ENCODE measurements at places on chromosomes 5 and 9.

DNA sequence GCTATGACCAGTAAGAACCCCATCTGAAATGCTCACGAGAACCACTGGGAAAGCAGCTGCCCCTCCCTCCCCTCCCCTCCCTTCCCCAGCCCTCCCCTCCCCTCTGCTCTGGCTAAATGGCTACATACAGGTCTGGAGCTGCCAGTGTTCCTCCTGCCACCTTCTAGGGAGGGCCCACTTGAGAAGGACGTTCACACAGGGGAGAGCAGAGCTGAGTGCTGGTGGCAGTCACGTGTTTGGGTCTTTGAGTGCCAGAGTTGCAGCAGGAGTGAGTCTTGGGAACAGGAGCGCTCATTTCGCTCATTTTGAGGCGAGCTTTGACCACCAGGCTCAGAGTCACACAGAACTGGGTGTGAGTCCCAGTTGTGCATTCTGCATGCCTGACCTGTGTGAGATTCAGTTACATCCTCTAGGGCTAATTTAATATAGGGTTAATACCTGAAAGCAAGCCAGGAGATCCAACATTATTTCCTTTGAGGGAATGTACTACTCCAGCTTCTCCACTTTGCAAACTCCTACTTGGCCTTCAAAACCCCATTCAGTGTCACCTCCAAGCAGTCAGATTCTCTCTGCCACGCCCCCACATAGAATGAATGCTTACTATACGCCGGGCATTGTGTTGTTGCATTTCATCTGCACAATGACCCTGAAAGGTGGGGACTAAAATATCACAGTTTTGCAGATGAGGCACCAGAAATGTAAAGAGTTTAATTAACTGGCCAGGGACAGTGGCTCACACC lies 25.1 kb downstream of the CPLX2 start:
- DNase-seq = no peak

DNA sequence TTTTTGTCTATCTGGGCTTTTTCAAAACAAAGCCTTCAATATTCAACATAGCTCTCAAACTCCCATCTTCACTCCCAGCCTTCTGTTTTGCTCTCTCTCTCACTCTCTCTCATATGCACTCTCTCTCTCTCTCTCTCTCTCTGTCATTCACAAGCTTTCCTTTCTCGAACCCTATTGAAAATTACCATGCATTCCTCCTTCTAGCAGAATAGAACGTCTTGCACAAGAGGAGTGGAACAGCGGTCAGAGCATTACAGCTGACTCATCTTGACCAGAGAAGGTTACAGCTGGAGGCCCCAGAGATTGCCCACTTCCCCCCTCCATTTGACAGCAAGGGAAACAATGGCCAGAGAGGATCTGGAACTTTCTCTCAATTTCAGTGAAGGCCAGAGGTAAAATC lies 51.0 kb upstream of the LIFR start:
- no peak for DNase-seq

DNA sequence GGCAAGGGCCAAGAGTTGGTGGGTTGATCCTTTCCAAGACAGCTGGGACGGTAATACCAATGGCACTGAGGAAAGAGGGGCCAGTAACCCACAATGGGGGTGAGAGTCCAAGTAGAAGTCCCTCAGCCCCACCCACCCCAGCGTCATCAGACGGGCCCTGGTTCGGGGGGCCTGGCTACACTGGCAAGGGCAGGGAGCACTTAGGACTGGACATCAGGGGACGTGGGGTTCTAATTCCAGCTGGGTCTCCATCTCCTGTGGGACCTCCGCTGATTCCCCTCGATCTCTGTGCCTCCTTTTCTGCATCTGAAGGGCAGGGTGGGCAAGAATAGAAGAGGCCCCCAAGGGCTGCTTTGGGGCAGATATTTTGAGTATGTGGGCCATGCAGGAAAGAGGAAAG lies 53.5 kb upstream of the FCN1 start:
- no peak for DNase-seq

DNA sequence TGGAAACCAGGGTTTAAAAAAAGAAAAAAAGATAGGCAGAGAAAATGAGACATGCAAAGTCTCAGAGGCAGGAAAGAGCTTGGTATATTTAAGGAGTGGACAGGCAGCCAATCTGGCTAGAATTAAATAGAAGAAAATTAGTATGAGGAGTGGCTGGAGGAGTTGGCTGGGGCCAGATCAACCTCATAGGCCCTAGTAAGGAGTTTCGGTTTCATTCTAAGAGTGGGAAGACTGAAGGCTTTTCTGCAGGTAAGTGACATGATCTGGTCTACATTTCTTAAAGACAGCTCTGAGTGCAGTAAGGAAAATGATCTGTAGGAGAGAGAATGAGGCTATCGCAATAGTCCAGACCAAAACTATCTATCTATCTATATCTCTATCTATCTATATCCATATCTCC lies 27.5 kb downstream of the ADRB2 start:
- DNase-seq = no peak

DNA sequence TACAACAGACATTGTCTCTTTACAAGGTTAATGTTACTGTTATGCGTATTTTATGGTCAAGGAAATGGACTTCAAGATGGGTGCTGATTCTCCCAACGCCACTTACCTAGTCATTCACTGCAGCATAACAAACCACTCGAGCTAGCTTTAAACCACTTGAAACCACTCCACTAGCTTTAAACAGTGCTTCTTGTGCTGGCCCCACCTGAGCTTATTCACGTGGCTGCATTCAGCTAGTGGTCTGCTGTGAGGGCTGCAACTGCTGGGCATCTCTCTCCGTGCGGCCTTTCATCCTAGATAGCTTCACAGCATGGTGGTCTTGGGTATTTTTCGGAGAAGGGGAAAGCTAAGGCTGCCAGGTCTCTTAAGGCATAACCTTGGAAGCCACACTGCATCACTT lies 3.5 kb upstream of the HRH2 start:
- no peak for DNase-seq

DNA sequence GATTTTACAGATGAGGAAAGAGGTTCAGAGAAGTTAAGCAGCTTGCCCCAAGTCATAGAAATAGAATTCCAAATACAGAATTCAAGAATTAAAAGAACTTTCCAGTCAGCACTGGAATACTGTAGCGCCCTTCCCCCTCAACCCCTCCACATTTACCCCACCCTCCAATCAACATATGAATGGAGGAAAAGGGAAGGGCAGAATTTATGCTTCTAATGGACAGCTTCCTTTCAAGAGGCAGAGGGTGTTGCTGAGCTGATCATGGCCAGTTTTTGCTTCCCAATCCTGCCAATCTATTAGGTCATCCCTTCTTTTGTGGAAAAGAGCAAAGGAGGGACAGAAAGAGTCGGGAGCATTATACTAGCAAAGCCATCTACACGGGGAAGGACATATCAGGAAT lies 39.1 kb upstream of the ANKRD31 start:
- no peak for DNase-seq

DNA sequence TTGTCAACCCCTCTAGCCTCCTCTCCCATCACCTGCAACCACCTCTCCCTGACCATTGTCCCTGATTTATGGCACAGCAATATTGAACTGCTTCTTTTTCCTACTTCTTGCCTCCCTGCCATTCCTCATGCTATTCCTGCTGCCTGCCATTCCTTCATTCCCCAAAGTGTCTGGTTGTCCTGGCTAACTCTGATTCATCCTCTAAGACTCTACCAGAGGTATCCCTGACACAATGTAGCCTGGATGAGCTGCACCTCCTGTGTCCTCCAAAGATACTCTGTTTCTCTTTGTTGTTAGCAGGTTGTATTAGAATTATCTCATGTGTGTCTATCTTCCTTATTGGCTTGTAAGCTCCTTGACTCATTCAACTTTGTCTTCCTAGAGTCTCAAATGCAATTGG lies 53.5 kb upstream of the PTPN3 start:
- DNase-seq = no peak

DNA sequence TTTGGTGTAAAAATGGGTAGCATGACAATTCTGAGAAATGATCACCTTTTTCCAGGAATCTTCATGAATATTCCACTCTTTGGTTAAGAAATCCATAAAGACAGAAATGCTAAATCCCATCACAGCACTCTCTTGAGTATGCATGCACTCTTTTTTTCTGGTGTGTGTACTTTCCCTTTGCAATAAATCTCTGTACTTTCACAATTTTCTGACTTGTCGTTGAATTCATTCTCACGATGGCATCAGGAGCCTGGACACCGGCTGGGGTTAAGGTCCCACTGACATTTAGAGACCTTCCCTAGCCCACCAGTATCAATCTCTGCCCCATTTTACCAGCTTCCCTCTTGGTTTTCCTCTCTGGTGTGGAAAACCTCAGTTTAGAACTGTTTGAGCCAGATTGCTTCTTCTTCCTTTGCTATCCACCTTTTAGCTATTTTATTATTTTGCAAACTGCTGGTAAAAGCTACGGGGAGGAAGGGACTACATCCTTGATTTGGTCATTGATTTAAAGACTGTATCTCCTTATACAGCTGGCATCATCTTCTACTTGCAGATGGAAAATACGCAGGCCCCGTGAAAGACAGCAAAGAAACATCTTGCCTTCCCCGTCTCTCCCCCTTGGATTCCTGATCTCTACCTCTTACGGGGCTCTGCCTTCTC lies 59.9 kb upstream of the ZFR start:
- no peak for DNase-seq

GRCh38 chr5:177378884-177379883 lies 5.0 kb upstream of the SLC34A1 start:
- no peak for DNase-seq

DNA sequence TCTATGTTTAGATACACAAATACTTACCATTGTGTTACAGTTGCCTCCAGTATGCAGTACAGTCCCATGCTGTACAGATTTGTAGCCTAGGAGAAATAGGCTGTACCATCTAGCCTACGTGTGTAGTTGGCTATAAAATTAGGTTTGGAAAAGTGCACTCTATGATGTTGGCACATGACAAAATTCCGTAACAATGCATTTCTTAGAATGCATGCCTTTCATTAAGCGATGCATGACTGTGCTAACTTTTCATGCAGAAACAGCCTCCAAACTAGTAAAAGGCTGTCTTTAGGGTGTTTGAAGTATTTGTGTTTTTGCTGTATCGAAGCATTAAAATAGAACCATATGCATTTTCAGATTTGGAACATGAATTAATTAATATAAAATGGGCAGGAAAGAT lies 157.9 kb downstream of the RMI1 start:
- DNase-seq = no peak

- no peak for DNase-seq
These were observed 210.8 kb downstream of the ADAMTSL1 start for GRCh38 chr9:18684593-18685317.

DNA sequence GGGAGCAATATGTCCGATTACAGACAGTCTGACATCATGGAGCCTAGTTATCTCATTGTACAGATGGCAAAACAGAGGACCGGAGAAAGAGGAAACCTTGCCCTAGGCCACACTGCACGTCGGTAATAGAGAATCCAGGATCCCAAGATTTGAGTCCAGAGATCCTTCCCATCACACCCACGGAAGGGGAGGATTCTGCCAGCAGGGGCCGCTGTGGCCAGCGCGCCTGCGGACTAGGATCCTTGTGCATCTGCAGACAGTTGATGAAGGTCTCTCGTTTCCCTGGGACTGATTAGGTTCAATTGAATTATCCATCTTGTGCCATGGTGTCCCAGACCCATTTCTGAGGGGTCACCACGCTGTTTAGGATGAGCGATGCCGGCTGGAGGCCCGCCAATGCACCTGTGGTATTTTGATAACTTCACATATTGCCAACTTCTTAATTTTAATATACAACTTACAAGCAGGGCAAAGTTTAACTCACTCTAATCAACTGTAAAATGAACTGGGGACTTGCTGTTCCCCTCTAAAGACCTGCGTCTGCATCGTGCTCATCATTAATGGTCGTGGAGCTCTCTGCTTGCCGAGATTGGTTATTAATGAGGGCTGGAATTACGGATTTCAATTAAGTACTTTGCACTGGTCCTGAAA lies 592.7 kb upstream of the BRINP1 start:
- no peak for DNase-seq
